T-cell (primary cell): ENCODE measurements at places on chromosomes 7 and 10.

DNA sequence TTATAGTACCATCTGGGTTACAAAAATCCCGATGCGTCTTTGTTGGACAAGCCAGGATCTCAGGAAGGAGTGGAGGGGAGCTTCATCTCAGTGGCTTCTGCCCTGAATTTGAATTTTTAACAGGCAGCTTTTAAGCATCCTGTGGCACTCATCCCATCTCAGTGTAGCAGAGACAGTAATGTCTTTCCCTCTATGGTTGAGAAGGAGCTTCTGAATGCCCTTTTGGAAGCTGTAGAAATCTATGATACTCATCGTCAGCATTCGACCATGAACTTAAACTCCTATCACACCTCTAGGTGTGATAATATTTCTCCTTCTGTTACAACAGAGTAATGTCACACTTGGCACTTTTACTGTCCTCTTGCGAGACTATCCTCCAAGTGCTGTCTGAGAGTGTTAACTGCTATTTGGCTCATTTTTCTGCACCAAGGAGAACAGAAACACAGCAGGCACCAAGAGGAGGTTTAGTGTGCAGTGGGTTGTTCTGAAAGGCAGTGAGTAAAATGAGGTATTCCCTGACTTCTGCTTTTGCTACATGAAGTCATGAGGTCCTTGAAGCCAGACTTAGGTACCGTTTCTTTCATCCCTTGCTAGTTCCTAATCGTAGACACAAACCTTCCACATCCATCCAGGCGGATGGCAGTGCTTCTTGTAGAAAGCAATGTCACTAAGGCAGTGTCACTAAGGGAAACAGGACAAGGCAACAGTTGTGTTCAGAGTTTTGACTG, 177.4 kb downstream of the CELF2 start:
- DNase-seq, result no peak

GRCh38 chr7:101121991-101122932, 4.6 kb upstream of the SERPINE1 start:
- DNase-seq, result no peak

DNA sequence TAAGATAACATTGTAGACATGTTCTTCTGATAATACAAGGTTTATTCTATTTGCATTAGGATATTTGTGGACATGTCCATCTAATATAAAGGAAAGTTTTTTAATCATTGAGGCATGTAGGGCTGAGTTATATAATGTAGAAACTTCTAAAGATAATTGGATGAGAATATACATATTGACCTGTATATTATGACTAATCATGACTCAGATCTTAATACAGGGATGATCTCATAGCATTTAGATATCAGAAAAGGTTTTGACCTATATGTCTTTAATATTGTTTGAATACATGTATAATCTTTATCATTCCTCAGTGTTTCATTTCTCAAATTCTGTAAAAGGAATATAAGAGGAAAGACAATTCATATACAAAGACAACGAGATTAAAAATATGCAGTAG, 39.2 kb downstream of the CD36 start:
- no peak for DNase-seq

- DNase-seq, result no peak
Measured at GRCh38 chr7:104908636-104909035, 105.4 kb upstream of the KMT2E start.

DNA sequence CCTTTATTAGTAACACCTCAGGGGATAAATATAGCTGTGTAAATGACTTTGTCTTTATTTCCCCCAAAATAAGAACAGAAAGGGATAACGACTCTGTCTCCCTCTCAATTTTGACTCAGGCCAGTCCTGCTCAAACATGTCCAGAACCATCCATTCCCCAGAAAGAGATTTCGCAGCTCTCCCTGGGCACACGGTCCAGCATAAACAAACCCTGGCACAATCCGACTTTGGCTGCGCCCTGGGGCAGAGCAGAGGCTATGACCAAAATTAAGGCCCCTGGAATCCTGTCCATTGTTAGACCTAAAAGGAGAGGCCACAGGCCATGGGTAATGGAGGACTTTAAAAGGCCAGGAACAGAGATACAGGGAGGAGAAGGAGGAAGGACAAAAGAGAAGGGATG, 99.1 kb downstream of the PRPF18 start:
- no peak for DNase-seq

GRCh38 chr7:98875501-98875900, 2.8 kb upstream of the TRRAP start:
- no peak for DNase-seq

GRCh38 chr7:130986261-130986690, 252.3 kb upstream of the KLF14 start:
- no peak for DNase-seq

- DNase-seq, result no peak
Measured at GRCh38 chr7:151152643-151153513, 14.6 kb downstream of the GBX1 start.

- no peak for DNase-seq
Measured at GRCh38 chr7:155259866-155260497, 37.7 kb upstream of the INSIG1 start.

DNA sequence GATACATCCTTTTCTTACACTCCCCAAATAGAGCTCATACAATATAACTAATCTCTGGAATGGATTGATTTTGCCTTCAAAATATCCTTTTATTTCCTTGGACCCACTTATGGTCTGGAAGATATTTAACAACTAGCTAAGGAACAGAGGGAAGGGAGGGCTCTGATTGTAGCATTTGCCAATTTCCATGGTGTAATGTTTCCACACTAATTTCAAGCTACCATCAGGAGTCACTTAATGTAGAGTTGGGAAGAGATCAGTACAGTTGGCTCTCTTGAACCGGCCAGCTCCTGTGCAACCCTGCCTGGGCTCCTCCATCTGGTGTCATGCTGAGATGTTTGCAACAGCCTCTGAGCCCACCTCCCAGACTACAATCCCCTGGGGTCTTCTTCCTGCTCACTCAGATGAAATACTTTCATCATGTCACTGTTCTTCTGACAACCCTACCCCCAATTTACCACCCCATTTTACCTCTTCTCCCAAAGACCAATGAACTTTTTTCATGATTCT, 8.0 kb upstream of the IL6 start:
- DNase-seq, result no peak

GRCh38 chr7:159098811-159099655, 45.6 kb downstream of the VIPR2 start:
- DNase-seq, result no peak

DNA sequence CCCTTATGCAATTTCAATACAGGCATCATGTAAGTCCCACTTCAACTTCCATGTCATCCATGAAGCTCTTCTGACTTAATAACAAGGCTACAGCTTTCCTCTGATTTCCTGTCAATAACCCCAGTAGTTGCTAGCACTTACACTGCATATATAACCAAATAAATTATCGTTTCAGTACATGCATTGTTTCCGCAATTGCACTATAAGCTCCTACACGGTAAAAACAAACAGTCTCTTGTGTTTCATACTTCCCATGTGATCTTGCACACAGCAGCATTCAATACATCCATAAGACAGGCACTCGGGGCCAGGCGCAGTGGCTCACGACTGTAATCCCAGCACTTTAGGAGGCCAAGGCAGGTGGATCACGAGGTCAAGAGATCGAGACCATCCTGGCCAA, 41.4 kb downstream of the FBXW4 start:
- no peak for DNase-seq

GRCh38 chr7:100418930-100419659, 9.4 kb downstream of the ZCWPW1 start:
- no peak for DNase-seq

GRCh38 chr10:99426689-99427088, 3.7 kb downstream of the GOT1 start:
- no peak for DNase-seq

DNA sequence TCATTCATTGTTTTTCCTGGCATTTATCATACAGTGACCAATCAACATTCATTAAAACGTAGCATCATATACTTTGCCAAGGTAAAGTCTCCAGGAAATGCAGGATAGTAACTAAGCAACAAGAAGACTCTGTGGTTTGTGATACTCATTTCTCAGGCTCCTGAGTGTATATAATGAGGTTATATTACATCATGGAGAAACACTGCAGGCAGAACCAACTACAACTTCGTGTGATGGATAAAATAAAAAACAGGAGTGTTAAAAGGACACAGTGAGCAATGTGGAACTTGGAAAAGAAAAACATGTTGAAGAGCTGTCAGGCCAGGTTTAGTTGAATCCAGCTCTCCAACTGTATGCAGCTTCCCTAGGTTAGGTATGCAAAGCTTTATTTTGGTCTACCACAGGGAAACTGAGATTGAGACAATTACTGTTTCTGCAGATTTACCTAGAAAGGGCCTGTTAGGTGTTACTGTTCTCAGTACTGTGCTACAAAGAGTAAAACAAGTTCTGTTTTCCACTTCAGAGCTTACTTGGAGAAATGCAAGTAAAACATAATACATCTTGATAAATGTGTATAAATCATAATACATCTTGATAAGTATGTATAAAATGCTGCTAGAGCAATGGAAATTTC, 7.8 kb upstream of the CCNY start:
- no peak for DNase-seq

GRCh38 chr7:71135663-71136062, 3.7 kb downstream of the GALNT17 start:
- DNase-seq, result no peak

DNA sequence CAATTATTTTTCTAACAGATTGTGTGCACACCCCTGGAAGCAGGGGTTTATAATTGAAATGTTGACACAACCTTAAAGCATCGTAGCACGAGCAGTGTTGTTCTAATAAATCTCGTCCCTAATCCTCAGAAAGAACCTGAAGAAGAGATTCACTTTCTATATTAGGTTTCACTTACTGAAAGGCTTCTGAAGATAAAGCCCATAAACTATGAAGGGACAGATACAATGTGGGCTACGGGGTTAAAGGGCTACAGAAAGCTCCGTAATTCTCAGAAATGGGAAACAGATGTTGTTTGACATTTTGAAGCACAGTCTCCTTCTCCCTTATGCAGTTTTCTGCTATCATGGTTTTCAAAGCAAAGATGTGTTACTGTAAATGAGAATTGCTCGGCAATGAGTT, 479.6 kb downstream of the GATA3 start:
- DNase-seq, result no peak

- DNase-seq, result no peak
Measured at GRCh38 chr7:103412151-103412550, 33.9 kb downstream of the SLC26A5 start.

DNA sequence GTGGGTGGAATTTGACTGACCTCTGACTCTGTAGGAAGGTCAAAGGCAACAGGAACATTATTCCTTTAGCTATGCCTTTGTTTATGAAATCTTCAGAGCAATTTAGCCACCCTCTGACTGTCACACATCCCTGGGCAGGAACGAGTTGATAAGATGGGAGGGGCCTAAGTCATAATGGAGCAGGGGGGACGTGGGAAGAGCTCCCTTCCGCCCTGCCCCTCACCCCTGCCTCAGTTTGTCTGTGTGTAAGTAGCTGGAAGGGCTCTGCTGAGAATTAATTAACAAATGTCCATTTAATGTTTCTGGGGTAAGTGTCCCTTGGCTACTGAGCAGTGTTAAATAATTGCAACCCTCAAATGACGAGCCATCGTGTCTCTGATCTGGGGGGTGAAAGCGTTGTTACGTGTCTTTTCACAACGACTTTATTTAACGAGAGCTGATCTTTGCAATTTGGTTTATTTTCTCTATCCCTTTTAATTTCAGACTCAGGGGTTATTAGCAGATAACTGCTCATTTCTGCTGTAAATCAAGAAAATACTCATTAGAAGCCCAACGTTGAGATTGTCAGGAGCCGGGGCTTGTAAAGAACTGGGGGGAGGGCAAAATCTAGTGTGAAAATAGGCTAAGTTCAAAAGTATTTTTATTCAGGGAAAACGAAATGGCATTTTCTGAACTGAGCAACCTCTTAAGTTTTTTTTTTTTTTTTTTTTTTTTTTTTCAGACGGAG, 12.5 kb upstream of the UNCX start:
- DNase-seq, result no peak

DNA sequence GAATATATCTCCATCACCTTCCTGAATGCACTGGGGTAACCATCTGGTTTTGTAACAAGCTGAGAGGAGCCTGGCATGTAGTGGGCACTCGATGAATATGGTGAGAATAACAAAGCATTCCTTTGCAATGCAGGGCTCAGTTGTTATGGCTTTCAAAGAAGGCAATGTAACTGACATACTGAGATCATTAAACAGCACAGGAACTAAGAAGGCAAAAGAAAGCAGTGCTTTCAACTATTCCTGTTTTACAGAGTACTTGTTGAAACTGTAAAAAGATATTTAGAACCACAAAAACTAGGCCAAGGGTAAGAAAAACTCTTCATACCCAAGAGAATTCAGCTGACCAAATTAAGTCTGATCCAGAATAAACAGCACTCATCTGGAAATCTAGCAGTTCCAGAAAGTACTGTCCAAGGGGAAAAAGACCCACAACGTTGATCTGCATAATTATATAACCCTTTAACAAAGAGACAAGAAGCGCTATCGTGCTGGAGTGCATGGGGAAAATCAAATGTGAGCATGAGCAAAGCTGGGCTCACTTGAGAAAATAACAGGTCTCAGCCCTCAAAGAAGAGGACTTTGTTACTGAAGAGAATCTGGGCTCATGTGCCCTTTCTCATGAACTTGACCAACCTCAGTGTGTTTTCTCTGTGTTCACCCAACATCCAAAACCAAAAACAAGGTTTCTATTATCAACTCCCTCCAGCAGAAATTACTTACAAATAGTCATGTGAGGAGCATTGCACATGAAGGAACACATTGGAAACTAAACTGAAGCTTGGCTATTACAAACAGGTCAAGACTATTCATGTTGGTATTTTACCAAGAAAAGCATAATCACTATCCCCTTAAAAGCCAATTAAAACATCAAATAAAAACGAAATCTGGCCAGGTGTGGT, 116.2 kb downstream of the AVL9 start:
- DNase-seq, result no peak

DNA sequence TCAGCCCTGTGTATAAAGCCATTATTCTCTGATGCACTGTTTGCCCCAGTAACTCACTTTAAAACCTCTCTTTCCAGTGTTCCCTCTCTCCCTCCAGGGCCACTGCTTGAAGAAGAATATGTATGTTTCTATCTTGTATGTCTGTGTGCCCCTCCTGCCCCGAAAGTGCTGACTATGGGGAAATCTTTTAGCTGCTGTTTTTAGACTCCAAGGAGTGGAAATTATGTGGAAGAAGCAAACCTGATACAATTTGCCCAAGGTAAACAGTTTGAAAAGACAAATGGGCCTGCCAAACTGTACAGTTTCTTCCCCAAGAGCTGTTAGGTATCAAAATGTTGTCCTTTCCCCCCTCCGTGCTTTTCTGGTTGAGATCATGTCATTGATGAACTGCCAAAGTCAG, 3.4 kb downstream of the ADRA2A start:
- no peak for DNase-seq
